ENCODE measurements at places on chromosomes 7 and 10. TPM values are rescaled to one million over a fixed set of nuclear protein-coding genes. Genes with fewer than 3 reads are reported as not detected.

DNA sequence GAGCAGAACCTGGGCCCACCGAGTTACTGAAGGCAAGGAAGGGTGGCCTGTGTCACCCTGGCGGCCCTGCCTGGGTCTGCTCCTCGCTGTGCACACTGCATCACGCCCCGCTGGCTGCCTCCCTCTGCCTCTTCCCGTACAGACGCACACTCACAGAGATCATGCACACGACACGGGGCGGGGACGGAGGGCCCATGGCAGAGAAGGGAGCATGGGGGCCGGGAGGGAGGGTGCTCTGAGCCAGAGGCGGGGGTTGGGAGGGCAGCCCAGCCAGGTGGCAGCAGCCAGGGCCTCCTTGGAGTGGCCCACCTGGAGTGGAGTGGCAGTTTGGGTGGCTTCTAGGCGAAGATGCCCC lies 16.6 kb downstream of the BUD23 start:
- DNase-seq = no peak

DNA sequence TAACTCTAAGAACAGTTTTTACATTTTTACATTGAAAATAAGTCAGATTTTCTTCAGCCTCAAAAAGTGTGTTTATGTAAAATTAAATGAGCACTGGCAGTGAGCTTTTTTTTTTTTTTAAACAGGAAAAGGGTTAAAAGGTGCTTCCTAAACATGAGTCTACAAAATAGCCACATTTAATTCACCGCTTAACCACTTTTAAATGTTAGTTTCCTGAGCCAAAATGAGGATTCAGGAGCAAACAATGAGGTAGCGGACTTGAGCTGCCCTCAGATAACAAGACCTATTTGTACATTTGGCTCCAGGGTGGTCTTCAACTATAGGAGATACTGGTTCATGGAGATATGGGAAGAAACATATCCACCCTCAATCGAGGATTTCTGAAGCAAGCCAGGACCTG lies 22.8 kb downstream of the AKR1C3 start:
- no peak for DNase-seq

DNA sequence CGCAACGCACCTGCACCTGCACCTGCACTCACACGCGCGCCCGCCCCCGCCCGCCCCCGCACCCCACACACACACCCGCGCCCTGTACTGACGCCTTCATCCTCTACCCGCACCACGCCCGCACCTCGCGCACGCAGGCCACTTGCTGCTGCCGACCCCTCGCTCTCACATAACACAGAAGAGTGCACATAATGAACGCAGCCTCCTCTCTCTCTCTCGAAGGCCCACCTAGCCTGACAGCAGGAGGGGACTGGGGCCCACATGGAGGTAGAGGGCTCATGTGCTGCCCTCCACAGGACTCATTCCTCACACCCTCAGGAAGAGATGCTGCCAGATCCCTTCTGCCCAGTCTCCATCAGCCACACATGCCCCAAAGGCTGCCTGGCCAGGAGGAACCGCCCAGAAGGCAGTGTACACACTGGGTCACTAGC lies 432 bp upstream of the CAMK2B start:
- no peak for DNase-seq

GRCh38 chr7:138064856-138065357 lies 11.4 kb upstream of the AKR1D1 start:
- DNase-seq = peak; percentile 31

- DNase-seq = no peak
Measured at GRCh38 chr10:61248013-61248412, 205.2 kb downstream of the TMEM26 start.

DNA sequence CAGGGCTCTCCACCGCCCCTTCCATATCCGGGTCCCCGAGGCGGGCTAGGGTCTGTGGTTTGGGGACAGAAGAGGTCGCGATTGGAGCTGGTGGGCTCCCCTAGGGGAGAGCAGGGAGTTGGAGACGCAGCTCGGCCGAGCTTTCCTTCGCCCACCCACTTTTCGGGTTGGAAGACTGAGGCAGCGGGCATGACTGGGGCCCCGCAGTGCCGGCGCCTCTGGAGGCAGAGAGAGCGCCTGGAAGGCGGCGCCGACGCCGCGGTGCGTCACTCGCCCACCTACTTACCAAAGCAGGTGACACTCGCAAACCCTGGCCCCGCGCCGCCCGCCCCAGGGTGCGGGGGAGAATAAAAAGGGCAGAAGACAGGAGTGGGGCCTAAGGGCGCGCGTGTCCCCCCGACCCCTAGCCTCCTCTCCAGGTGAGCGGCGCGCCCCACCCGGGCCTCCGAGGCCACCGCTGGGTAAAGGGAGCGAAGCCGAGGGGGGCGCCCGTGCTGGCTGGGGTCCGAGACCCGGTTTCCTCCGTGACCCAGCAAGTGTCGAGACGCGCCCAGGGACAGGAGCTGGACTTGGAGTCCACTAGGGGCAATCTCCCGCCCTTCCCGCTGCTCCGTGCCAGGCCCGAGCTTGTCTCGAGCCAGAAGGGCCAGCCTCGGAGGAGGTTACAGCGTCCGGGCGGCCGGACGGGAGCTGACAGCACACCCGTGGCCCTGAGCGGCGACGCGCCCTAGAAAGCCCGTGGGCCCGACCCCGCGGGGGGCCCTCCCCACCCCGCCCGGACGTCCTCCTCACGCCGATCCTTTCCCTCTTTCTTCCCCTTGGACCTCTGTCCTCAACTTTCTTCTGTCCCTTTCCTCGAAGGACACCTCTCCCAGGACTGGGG lies 34.4 kb upstream of the GRID1 start:
- peak; percentile 21 for DNase-seq

DNA sequence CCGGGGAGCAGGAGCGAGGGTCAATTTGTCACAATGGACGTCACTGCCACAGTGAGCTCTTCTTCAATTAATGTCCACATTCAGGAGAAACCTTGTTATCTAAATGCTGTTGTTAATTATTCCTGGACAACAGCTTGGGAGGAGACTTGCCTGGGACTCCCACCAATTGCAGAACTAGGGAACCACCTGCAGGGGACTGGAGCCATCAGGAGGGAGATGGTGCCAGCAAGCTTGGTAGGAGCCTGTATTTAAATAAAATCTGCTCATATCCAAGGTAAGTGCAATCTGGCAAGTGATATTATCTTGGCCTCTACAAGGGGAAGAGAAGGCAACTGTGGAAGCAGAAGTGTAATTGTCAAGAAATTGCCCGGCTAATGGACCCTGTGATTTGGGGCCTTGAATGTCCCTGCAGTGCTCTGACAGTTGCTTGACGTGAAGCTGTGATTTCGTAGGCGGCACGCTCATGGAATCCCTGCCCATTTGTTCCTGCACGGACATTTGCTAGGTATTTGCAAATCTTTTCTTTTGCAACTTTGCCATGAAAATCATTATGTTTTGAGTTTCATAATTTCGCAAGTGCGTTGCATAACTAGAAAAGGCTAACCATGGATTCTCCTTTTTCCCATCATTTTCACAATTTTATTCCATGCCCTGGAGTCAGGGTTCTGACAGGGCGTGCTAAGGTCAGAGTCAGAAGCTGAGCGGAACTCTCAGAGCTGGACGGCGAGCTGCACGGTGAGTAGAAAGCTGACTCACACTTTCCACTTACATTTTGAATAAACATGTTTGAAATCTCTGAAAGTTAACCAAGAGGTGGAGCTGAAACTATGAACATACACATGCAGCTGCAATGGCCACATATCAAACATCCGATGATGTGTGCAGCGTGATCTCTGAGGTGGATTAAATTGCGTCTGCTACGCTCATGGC lies 84.9 kb upstream of the TCERG1L start:
- DNase-seq = no peak

GRCh38 chr10:131577786-131578471 lies 266.4 kb upstream of the TCERG1L start:
- DNase-seq = no peak

GRCh38 chr7:21251151-21251800 lies 176.6 kb upstream of the SP4 start:
- DNase-seq = no peak

GRCh38 chr7:4119848-4120247 lies 562.2 kb upstream of the FOXK1 start:
- no peak for DNase-seq

GRCh38 chr10:520402-520787 lies 169.1 kb downstream of the DIP2C start:
- no peak for DNase-seq

- DNase-seq = peak; percentile 55
Measured at GRCh38 chr7:33109758-33110238, 594 bp upstream of the RP9 start.

DNA sequence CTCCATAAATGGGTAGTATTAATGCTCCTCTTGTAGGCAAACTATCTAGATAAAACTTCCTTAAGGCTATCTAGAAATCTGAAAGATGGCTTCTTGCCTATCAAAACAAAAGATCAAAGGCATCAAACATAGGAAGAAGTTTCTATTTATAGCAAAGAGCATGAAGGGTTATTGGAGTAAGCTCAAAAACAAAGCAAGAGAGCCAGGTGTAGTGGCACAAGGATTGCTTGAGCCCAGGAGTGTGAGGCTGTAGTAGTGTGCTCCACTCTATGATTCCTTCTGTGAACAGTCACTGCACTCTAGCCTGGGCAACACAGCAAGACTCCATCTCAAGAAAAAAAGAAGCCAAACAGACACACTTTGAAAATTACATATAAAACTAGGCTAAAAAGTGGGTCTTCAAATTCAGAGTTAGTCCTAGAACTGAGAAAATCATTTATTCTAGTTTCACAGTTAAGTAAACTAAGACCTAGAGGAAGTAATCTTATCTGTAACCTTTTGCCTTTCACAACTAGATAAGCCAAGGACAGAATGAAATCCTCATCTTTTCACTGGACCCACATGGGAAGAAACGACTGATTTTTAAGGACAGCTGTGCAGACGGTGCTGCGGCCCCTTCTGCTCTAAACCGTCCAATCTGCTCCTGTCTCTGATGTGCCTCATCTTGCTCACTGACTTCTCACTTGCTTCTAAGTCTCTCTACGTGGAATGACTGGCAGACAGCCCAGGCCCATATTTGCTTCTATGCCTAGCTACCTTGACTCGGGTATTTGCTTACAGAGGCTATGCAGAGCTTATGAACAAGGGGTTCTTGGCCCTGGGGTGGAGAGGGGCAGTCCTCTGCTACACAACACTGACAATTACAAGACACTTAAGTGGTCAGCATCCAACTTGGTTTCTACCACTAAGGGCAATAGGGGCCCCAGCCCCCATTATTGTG lies 50.0 kb downstream of the ESYT2 start:
- no peak for DNase-seq

DNA sequence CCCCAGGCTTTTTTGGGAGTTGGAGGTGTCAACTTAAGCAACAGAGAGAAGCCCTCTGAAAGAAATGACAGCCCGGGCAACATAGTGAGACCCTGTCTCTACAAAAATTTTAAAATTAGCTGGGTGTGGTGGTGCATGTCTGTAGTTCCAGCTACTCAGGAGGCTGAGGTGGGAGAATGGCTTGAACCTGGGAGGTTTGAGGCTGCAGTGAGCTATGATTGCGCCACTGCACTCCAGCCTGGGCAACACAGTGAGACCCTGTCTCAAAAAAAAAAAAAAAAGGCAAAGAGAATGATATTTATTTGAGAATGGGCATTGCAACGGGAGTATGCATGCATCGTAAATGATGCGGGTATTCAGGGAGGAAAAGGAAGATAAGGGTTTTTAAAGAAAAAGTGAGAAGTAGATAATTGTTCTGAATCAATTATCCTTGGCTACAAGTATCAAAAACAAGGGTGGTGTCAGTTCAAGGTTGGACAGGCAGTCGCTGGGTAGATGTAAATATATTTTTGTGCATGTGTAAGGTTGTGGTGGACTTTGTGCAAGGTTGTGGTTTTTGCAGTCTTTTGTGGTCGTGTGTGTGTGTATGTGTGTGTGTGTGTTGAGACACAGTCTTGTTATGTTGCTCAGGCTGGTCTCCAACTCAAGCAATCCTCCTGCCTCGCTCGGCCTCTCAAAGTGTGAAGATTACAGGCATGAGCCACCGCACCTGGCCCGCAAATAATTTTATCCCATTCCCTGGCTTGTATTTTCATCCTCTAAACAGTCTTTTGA lies 65.6 kb downstream of the COL26A1 start:
- no peak for DNase-seq

DNA sequence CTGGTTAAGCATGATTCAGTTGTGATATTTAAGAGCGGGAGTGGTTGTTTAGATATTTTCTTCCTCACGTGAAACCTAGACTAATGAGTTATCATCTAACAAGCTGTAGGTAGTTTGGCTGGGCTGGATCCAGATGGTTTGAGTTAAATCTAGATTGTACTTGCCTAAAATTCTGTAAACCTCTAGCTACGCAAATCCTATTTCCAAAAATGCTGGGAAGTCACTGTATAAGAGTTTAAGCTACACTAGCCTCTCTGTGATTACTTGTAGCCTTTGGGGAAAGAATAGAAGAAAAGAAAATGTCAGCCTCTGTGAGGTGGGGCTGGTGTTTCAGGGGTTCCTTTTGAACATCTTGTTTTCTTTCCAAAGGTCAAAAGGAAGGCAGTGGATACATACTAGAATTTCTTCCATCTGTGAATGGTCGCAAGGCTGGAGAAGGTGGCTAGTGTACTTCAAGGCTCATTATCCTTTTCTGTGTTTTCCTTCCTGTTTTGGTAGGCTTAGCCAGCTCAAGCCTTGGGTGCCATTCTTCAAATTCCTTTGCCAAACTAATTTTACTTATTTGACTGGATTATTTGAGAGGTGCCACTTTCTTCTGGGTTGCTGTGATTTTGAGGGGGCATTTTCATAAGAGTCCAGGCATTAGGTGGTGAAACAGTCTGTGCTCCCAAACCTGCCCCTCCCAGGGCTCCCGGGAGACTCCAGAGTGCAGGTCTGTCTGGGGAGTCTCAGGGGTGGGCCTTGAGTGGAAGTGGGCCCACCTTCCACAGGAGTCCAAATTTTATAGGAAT lies 5.2 kb upstream of the EN2 start:
- DNase-seq = no peak

DNA sequence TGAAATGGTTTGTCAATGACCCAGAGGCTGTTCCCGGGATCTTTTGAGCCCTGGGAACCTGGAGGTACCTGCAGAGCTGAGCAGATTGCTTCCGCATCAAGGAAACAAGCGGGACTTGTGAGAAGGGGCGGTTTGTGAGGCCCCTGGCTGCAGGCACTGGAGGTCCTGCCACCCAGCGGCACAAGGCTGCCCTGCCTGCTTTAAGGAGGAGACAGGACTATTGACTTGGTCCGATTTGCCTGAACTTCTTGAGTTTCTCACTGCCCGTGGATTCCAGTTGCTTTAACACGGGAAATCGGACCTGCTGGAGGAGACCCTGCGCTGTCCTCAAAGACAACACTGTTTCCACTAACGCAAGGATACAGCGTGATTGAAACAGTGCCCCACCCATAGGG lies 130.1 kb downstream of the DNAJB6 start:
- DNase-seq = no peak

GRCh38 chr10:109773288-109774120 lies 149.8 kb downstream of the XPNPEP1 start:
- DNase-seq = peak; percentile 41

GRCh38 chr10:116076621-116077020 lies 196.4 kb downstream of the GFRA1 start:
- no peak for DNase-seq

- no peak for DNase-seq
Measured at GRCh38 chr10:124746992-124747391, 2.8 kb upstream of the FAM53B start.

- DNase-seq = peak; percentile 19
Measured at GRCh38 chr7:139598642-139599041, 75.2 kb downstream of the CLEC2L start.

GRCh38 chr7:81515009-81515408 lies 254.8 kb downstream of the HGF start:
- peak; percentile 91 for DNase-seq

GRCh38 chr7:35722054-35722849 lies 27.3 kb upstream of the HERPUD2 start:
- no peak for DNase-seq

Gene NPFFR1
- total RNA-seq = not detected

Gene ZNF804B
- not detected for total RNA-seq

Gene ASAH2
- total RNA-seq = 0.80 TPM

Gene LIPN
- total RNA-seq = not detected

Gene VENTX
- total RNA-seq = not detected

Gene SKIDA1
- total RNA-seq = 0.63 TPM

Gene PRTFDC1
- total RNA-seq = 1.6 TPM

Gene ELN
- total RNA-seq = 3.3 TPM

All from LHCN-M2 (cell line).